Smooth muscle cell of the umbilical artery (primary cell): ENCODE measurements at places on chromosomes 1 and 21. TPM values are rescaled to one million over a fixed set of nuclear protein-coding genes. Genes with fewer than 3 reads are reported as not detected.

Gene OR10X1
- total RNA-seq: not detected in 2 replicates

Gene CELA2A
- not detected in 2 replicates for total RNA-seq

Gene RBP7
- total RNA-seq: not detected in 2 replicates

Gene DDR2
- total RNA-seq: 188 and 189 TPM in 2 replicates

Gene GPR137B
- total RNA-seq: 14.3 and 14.8 TPM in 2 replicates

Gene HENMT1
- total RNA-seq: 2.1 and 3.0 TPM in 2 replicates

Gene AQP10
- total RNA-seq: 0.05 TPM in 1 of 2 replicates, not detected in the other

Gene HSF2BP
- total RNA-seq: 2.0 and 3.6 TPM in 2 replicates

Gene COL24A1
- 0.92 and 1.8 TPM in 2 replicates for total RNA-seq

Gene TIMM17A
- 82.5 and 85.8 TPM in 2 replicates for total RNA-seq

Gene ADAR
- 76.0 and 123 TPM in 2 replicates for total RNA-seq
